ENCODE measurements at places on chromosomes 1 and 21.
A peak's percentile ranks its signal among the peaks of the same experiment; 100 is the strongest.

- no peak for DNase-seq
Measured at GRCh38 chr1:1122078-1122811, 6.4 kb upstream of the C1orf159 start.

- DNase-seq, result no peak
Measured at GRCh38 chr1:27785781-27786455, 12.9 kb downstream of the STX12 start.

GRCh38 chr1:64001038-64001437 is 202.4 kb upstream of the UBE2U start:
- DNase-seq, result no peak

DNA sequence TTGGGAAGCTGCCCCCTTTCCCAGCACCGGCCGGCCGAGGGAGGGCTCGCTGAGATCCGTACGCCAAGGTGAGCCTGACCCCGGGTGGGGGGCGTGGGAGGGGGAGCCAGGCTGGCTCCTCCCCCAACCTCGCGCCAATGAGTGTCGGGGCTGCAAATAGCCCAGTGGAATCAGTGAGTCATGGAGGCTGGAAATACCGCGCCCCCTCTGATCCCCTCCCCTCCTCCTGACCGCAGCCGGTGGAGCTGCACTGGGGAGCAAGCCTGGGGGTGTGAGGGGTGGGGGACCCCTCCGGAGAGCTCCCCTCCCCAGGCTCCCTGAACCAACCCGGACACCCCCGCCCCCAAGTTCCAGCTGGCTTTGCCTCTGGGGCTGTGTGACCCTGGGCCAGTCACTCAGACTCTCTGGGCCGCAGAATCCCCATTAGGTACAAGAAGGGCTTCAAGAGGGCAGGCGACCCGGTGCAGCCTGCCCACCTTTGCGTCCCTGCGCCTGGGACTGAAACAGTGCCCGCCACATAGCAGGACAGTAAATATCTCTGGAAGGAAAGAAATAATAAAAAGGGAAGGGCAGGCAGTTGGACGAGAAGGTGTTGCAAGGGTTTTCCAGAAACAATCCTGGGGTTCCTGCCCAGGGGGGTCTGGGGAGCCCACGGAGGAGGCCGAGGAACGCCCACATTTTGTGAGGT is 4.5 kb downstream of the HSPB7 start:
- no peak for DNase-seq

GRCh38 chr1:203425663-203425975 is 50.0 kb upstream of the PRELP start:
- no peak for DNase-seq

- DNase-seq, result no peak
Measured at GRCh38 chr21:24223624-24224023, 1383.7 kb downstream of the MRPL39 start.

GRCh38 chr1:241553886-241554592 is 21.9 kb downstream of the KMO start:
- no peak for DNase-seq

DNA sequence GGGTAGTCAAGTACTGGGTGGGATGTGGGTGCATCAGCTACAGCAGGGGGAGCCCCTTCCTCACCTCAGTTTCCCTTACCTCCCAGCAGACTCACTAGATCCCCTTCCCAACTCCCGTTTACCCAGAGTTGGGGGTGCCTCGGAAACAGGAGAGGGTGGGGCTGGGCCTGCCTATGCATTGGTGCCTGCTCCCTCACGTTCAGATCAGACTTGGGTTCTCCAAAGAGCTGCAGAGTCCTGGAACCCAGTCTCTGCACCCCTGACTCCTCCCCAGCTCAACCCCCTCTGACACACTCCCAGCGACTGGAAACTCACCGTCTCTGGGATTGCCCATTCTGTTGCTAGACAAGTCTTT is 6.0 kb downstream of the FOXO6 start:
- DNase-seq, result no peak

DNA sequence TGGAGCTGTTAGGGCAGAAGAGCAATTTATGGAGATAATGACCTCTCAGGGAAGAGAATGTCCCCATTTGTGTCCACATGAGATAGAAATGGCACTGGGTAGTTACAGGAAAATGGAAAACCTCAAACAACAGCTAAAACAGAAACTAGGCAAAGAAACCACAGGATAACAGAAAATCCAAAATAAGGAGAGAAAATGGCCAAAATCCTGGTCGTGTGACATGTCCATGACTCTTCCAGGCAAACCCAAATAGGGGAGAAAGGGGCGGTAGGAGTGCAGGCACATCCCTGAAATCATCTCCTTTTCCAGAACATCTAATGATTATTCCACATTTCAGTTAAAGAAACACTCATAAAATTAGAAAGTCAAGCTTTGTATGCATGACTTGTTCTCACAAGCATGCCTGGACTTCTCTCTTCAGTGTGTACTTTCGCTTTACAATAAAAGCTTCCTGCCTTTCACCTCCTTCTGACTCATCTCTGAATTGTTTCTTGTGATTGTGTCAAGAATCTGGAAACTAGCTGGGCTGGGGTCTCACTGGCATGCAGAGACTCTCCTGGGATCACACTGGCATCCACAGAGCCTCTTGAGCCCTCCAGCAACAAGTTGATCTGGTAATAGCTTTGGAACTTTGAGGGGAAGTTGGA is 171.4 kb upstream of the ZP4 start:
- DNase-seq, result no peak

DNA sequence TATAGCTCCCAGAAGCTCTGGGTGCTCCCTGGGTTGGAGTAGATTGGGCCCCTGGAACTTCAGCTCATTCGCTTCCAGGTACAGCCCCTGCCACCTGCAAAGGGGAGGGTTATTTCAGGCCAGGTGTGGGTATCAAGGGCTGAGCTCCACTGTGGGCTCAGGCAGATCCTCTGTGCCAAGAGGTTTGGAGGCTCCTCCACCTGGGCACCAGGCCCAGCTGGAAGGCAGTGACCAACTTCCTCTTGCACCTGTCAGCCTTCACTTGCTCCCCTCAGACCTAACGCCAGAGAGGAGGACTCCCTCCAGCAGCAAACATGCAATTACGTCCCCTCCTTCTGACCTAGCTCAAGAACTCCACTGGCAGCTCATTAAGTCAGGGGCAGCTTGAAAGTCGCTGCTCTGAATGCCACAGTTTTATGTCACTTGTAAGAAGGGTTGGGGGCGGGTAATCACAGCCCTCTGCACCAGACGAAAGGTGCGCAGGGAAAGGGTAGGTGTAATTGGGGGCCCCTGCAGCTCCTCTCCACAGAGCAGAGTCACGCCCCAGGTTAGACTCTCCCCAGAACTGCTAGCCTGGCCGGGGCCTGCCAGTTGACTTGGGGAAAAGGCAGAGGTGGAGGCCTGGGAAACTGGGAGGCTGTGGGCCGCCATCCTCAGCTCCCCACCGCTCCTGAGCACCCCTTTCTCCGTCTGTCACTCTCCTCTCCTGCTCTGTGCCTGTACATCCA is 125.0 kb upstream of the TMPRSS2 start:
- no peak for DNase-seq

DNA sequence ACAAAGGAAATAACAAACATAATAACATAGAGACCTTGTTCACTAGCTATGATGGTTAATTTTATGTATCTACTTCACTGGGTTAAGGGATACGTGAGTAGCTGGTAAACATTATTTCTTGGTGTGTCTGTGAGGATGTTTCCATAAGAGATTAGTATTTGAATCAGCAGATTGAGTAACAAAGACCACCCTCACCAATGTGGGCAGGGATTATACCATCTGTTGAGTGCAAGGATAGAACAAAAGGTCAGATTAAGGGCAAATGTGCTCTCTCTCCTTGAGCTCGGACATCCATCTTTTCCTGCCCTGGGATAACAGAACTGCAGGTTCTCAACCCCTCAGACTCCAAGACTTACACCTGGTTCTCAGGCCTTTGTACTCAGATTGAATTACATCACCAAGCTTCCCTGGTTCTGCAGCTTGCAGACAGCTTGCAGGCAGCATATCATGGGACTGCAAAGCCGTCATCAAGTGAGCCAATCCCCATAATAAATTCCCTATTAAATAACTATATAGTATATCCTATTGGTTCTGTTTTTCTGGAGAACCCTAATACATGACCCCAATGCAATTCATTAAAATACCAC is 9.2 kb downstream of the SPATA6 start:
- DNase-seq, result no peak

- DNase-seq, result no peak
Measured at GRCh38 chr1:164578479-164579200, 19.7 kb downstream of the PBX1 start.

GRCh38 chr1:231121533-231121932 is 40.3 kb upstream of the TRIM67 start:
- no peak for DNase-seq

DNA sequence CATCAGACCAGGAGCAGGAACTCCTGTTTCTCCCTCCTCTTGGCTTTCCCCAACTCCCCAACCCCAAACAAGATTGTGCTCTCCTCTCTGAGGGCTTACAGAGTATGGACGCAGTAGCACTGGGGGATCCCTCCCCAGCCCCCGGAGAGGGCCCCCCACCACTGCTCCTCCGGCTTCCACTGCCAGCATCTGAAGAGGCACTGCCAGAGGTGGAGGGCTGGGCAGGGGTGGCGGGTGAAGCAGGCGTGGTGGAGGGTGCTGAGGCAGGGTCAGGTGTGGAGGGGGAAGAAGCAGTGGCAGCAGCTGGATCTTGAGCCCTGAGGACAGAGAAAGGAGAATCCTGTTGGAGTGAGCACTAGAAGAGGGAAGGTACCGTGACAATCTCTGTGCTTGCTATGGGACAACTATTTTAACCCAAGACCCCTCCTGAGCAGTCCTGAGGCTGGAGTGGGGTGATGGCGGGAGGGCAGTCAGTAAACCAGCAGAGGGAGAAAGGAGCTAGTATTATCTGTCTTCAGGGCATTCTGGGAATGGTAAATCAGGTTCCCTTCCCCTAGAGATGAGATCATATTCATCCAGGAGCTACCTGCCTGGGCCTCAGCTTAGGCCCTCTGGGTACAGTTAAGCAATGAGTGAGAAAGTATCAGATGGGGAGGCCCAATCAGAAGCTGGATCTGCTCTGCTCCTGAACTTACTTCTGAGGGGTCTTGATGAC is 2.4 kb downstream of the UBQLN4 start:
- no peak for DNase-seq

GRCh38 chr1:231611111-231611510 is 15.5 kb upstream of the DISC1 start:
- no peak for DNase-seq

- DNase-seq, result peak; percentile 13
Measured at GRCh38 chr1:92411511-92411910, 75.2 kb downstream of the GFI1 start.

DNA sequence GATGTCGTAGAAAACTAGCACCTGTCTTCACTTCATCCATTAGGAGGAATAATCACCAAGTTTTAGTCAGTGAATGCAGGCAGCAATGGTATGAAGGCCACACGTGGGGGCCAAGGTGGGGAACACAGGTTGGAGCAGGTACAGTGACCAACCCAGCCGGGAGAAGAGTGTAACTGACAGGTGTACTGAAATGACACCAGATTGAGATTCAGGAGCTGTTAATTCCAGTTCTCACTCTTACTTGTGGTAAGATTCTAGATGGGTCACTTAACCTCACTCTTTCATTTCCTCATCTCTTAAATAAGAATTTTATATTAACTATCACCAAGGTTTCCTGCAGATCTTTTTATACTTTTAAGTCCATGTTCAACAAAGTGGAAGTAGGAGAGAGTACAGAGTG is 206.2 kb upstream of the PTBP2 start:
- no peak for DNase-seq

GRCh38 chr1:109866071-109866470 is 44.6 kb upstream of the CSF1 start:
- no peak for DNase-seq

GRCh38 chr1:81004011-81004410 is 796.7 kb upstream of the ADGRL2 start:
- no peak for DNase-seq

DNA sequence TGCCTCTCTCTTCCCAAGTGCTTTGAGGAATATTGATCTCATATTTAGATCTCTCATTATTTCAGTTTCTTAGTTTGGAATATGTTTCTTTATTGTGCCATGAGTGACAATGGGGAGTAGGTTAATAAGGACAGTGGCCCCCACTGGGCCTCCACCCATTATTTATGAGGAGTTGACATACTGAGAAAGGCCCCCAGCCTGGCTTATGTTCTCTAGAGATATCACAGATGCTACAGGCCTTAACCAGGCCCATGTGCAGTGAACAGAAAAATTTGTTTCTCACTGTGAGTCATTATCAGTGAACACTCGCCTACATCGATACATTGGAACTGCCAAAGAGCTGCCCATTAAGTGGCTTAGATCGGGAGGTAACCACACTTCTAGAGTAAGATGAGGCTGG is 35.7 kb upstream of the SYT6 start:
- no peak for DNase-seq

GRCh38 chr1:219419065-219419464 is 193.8 kb downstream of the ZC3H11B start:
- DNase-seq, result no peak

GRCh38 chr21:42651515-42652401 is 1.7 kb upstream of the PDE9A start:
- DNase-seq, result no peak

DNA sequence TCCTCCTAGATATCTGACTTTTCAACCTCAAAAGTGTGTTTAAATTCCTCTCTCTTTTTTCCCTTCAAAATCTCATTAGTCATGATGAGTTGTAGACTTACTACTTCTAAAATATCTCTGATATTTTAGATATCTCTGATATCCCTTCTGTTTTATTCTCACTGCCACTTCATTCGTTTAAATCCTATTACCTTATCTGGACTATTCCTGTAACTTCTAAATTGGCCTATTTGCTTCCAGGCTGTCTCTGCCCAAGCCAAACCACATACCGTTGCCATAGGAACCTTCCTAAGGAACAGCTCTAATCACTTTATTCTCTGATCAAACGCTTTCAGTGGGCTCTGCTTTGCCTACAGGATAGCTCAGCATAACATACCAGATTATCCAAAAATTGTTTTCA is 333.1 kb upstream of the CHRM3 start:
- no peak for DNase-seq

DNA sequence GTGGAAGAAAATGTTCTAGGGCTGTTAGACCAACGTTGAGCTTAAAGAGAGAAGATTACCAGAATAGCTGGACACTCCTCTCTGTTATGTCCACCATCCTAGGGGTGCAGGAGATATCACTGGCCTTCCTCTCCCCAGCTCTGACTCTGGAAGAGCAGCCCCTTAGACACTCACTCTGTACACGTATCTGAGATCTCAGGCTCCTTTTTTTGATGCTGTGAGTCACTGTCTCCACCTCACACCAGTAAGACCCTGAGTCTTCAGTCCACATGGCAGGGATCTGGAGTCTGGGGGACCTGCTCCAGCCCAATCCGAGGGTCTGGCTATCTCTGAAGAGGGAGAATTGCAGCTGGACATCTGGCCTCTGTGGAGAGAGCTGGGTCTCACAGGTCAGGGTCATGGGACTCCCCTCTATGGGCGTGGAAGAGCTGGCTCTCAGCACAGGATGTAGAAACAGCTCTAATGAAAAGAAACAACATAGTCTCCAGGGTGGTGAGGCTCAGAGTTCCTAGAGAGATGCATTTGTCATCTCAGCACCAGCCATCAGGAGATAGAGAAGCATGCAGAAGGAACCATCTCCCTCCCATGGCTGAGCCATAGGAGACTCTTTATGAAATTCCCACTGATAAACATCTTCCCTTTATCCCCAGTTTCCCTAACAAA is 3.5 kb downstream of the FCRL3 start:
- no peak for DNase-seq

Data from BJ (cell line).